Forelimb muscle (tissue), 1 donor: ENCODE measurements at places on chromosomes 5 and 9. TPM values are rescaled to one million over a fixed set of nuclear protein-coding genes. Genes with fewer than 3 reads are reported as not detected.

GRCh38 chr9:13960011-13960765, 353.8 kb downstream of the NFIB start:
- no peak for DNase-seq

DNA sequence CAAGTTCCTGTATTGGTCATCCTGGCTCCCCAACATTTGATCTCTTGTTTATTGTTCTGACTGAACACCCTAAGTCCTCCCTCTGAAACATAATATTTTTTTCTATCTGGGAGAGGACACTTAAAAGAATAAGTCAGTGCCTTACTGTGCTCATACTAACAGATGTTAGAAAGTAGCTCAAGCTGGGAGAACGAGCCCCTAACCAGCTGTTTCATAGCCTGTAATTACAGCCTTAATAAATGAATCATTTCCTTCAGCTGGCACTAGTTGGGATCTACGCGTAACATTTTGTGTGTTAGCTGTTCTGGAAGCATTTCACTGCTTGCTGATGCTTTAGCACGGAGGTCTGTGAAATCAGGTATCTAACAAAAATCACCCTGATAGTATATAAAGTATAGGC, 345.9 kb upstream of the RIOK2 start:
- DNase-seq, result no peak

GRCh38 chr9:120538339-120538738, 41.6 kb downstream of the CDK5RAP2 start:
- DNase-seq, result no peak

DNA sequence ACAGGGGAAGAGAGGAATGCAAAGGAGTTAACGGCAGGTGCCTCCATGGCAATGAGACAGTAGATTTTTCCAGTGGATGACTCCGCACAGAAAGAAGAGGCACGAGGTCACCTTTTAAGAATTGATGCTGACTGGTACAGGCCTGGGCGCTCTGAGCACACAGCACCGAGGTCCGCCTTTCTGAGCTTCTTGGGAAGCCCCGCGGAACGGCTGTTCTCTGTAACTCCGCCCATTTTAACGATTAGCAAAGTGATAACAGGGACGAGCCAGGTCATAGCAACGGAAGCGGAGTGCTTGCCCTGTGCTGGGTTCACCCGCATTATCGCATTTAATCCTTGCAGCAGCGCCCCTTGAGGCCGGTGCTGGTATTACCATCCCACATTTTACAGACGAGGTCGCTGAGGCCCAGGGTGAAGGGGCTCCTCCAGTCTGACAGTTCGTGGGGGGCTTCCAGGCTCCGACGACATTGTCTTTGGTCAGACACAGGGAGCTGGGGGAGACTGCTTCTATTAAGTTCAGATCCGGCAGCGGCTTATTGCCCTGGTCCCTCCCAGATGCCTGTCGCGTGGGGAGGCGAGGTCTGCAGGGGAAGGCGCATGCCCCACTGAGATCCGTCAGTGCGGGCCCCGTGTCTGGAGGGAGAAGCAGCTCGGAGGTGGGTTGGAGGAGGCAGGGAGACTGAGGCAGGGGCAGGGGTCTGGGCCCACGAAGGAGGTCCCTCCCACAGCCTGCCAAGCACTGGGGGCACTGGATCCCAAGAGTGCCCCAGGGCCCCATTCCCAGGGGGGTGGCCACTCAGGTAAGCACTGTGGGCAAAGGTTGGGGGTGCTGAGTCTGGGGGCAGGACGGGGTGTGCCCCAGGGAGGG, 22.3 kb upstream of the HMCN2 start:
- DNase-seq, result no peak

DNA sequence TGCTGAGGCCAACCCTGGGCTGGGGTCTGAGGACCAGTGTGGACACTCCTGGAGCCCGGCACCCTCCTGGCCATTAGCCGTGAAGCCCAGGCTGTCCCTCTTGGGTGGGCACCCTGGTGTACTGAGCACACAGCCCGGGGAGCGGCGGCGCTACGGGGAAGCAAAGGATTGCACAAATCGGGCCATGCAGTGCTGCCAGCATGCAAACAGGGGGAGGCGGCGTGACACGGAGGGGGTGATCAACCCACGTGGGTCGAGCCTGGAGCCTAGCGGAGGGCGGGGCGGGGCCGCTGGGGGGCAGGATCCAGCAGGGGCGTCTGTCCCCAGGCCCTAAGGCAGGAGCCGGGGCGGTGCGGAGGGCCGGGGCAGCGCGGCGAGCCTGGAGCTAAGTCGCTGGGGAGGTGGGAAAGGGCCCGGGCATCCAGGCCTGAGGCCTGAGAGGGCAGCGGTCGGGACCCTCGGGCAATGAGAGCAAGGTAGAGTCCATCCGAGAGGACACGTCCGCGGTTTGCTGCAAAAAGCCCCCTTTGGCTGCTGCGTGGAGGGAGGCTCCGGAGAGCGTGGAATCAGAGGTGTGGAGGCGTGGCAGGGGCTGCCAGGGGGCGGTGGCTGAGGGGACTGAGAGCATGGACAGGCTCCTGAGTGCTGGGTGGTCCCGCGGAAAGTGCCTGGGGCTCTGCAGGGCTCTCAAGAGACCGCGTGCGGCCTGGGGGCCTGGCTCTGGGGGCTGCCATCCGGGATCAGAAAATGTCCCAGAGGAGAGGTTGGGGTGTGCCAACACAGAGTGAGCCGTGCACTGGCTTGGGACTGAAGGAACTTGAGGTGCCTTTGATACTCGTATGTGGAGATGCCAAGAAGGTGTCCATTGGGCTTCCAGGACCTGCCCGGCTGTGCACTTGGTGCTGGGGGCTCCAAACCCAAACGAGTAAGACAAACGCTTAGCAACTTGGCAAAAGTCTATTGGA, 94.2 kb downstream of the BARX1 start:
- no peak for DNase-seq

DNA sequence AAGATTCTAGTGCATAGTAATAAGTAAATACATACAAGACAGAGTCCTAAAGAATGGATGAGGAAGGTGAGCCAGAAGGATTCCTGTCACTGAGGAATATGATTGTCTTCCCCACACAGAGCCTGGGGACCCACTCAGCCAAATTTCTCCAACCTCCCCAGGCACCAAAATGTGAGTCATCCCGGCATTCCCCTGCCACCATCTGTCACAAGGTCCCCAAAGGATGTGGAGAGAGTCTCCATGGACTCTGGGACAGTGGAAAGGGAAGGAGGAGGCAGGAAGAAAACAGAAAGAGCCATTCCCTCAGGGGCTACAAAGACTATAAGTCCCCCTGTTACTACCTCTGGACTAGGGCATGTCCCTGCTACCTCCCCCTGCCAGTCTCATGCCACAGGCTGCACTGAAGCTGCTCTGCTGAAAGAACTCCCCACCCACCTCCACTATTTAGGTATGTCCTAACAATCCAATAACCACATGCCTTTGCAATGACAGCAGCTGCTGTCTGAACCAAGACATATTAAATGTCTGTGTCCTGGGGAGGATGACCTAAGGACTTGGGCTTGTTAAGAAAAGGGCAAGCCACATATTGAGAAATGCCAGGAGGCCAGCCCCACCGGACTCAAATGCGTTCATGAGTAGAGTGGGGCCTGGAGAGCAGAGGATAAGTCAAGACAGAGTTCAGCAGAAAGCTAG, 10.7 kb upstream of the OR5C1 start:
- no peak for DNase-seq

DNA sequence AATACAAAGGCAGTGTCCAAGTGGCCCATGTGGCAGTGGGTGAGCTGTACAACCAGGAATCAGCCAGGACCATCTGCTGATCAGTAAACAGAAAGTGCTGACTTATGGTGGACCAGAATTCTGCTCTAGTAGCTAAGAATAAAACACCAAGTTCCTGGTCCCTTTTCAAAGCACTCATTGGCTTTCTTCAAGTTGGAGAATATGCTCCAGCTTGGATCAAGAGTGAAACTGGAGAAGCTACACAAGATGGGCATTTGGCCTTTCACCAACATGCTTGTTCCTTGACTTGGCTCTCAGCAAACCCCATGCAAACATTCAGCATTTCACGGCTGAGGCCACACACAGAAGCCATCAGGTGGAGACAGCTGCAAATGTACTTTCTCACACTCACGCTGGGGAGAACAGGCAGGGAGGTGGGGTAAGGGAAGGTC, 32.1 kb downstream of the MARCHF3 start:
- no peak for DNase-seq

- DNase-seq, result no peak
Observed at GRCh38 chr5:113382731-113383130, 52.1 kb downstream of the TSSK1B start.

- DNase-seq, result no peak
Observed at GRCh38 chr9:30661925-30662324, 1722.5 kb upstream of the ACO1 start.

- DNase-seq, result no peak
Observed at GRCh38 chr5:159208514-159209437, 577 bp downstream of the RNF145 start.

GRCh38 chr9:34686231-34686630, 4.8 kb downstream of the CCL19 start:
- no peak for DNase-seq

DNA sequence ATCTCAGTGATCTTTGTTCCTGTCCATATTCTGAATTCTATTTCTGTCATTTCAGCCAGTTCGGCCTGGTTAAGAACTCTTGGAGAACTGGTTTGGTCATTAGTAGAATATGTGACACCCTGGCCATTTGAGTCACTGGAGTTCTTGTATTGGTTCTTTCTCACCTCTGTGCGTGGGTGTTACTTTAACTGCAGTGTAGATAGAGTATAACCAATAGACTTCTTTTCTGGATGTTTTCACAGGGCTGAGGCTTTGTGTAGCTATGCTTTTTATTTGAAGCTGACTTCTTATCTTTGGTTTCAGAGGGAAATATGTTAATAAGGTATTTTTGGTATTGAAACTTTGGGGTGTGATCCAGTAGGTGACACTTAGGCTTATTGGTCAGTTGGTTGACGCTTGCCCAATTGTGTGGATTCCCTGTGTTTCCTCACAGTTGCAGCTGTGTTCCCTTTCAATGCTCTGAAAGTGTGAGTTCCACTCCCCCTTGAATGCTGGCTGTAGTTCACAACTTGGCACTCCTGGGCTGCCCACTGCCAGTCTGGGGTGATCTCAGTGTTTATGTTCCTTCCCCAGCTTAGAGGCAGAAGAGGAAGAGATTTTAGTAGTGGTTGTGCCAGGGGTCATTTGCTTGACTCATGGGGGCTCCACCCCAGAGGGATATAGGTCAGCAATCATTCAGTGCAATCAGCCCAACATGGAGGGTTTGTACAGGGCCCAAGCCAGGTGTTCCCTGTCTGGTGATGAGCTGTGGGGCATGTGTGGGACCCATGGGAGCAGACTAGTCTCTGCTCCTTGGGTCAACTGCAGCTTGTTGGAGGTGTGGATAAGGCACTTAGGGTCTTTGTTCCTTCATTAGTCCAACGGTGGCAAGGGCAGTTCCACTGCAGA, 34.9 kb upstream of the TEK start:
- no peak for DNase-seq

GRCh38 chr9:124812441-124812876, 35.5 kb downstream of the OLFML2A start:
- no peak for DNase-seq

DNA sequence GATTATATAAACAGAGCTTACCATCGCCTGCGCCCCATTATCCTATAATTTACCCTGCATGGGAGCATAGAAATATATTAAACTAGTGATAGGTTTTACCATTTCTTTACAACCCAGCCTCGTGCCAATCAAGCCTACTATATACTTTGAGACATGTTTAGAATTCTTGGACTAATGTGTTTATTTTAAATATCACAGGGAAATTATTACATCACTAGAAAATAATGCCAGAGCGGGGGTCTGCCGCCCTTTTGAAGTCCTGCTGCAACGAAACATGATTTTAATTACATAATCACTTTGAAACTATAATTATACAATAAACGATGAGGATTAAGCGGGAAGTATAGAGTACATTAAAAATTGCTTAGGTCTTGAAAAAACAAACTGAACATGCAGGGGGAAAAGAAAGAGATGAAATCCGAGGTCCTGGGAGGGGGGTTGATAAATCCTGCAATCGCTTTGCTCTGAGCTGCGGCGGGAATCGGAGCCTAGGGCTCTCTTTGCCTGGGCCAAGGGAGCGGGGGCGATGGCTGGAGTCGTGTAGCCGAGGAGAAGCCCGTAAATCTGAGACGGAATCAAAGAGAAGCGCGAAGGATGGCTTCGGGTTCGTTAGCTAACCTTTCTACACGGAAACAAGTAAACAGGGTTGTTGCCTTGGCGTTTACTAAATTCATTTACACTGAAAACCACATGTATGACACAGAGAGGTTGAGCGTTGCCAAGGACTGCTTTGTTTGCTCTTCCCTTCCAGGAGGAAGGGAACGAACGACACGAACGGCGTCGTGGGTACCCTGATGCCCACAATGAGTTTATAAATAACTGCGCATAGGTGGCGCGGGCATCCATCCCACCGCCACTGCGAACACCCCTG, 127.6 kb downstream of the TMEM174 start:
- no peak for DNase-seq

DNA sequence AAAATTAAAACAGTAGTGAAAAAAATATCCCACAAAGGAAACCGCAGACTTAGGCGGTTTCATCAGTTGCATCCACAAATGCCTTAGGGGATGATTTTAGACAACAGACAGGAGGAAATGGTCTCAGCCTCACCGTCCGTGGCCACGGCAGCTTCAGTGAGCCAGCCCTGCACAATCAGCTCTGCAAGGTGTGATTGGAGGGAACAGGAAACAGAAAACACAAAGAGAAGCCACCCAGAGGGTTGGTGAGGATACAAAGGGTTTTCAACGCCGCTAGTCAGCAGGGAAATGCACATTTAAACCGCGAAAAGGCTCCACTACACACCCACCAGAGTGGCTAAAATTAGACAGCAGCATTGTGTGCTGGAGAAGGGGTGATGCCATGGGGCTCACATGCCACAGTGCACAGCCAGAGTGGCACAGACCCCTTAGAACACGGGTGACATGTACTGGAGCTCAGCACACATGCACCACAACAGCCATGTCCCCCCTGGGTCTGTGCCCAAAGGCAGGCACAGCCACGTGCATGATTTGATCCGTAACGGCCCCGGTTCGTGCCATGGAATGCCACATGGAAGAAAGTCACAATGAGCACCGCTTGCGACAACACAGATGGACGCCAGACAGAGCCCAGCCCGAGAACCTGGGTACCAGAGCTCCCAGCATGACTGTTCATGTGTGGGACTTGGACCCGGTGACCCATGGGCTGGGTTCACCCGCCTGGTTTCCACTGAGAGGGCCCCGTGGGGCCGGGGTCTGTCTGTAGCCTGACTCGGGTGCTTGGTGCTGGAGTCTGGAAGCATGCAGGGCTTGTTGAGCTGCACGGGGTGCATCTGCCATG, 18.3 kb upstream of the TERT start:
- no peak for DNase-seq

- DNase-seq, result no peak
Observed at GRCh38 chr9:91710158-91710557, 239.9 kb downstream of the ROR2 start.

PCDHB13 gene
- 2.4 TPM for polyA plus RNA-seq

ZNG1F gene
- polyA plus RNA-seq, result 7.3 TPM

IFNB1 gene
- polyA plus RNA-seq, result not detected

GLRA1 gene
- polyA plus RNA-seq, result not detected

ADGRV1 gene
- polyA plus RNA-seq, result 0.92 TPM

SPAG8 gene
- polyA plus RNA-seq, result 2.3 TPM

PCDHA4 gene
- polyA plus RNA-seq, result 0.14 TPM

RNF208 gene
- 2.5 TPM for polyA plus RNA-seq
